ENCODE measurements at places on chromosomes 1 and 21.

DNA sequence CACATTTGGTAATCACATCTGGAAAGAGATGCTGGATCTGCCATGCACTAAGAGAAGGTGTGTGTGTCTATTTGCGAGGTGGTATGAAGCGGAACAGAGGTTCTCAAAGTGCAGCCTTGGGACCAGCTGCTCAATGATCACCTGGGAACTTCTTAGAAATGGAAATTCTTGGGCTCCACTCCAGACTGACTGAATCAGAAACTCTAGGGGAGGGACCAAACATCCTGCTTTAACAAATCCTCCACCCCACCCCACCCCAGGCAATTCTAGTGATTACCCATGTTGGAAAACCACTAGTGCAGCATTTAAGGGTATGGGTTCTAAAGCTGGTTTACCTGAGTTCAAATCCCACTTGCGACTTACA, 143.9 kb upstream of the JUN start:
- no peak for DNase-seq

DNA sequence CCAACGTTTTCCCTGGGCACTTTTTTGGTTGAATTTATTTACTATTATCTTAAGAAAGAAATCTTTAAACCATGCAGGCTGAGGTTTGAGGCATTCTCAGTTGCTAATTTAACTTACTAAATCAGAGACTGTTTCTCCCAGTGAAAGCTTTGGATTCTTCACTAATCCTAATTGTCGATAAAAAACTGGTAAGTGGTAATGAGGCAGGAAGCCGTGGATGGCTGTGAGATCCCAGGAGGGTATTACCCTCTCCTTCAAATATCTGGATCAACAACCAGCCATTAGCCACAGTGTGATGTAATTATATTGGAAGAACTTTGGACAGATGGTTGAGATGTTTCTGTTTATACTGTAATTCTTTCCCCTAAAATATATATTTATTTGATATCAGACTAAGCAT, 485.0 kb downstream of the DISC1 start:
- DNase-seq = no peak

DNA sequence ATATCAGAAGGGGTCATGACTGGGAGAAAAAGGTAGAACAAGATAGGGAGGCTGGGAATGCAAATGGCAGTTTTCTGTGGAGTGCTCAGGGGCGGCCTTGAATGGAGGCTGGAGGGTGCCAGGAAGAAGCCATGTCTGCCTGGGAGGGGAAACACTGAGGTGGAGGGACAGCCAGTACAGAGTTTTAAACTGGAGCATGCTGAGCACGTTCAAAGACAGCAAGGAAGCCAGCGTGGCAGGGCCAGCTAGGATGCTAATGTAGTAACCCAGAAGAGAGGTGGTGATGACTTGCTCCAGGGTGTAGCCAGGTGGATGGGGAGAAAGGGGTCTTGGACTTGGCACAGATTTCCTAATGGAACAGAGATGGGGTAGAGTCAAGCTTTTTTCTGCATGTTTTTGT, 445.8 kb upstream of the VAMP3 start:
- no peak for DNase-seq

DNA sequence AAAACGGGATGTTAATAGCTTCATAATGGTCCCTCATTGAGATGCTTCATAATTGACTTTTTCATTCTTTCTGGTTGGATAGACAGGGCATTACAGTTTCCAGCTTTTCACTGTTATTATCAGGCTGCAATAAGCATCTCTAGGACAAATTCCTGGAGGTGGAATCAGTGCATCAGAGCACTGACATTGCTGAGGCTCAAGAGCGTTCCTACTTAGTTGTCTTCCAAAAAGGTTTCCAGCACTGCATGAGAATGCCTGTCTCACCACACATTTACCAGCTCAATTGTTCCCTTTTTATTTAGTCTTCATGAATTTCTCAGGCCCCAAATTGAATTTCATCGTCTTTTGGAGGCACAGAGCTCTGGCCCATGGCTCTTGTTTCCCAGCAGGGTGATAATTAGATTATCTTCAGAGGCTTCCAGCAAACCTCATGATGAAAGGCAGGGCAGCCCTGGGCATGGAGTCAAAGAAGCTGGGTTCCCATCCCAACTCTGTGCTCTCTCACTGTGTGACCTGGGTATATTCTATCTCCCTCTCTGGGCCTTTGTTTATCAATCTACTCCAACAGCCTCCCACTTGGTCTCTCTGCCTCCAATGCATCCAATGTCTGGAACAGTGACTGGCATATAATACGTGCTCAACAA, 451.4 kb downstream of the PTPRU start:
- DNase-seq = no peak

DNA sequence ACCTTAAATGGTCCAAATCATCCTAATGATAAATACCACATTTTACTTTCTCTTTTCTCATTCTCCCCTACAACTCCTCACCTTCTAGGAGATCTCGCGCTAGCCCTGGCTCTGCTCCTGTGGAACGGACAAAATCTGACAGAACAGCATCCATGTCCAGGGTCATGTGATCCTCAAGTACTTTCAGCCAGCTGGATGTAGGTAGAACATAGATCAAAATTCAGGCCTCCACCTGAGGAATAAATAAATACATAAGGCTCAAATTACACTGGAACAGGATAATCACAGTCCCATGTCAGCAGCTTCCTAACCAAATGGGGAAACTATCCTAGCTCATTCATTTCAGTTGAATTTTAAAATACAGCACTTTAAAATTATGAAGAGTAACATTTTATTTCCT, 33.2 kb downstream of the OTUD7B start:
- no peak for DNase-seq

DNA sequence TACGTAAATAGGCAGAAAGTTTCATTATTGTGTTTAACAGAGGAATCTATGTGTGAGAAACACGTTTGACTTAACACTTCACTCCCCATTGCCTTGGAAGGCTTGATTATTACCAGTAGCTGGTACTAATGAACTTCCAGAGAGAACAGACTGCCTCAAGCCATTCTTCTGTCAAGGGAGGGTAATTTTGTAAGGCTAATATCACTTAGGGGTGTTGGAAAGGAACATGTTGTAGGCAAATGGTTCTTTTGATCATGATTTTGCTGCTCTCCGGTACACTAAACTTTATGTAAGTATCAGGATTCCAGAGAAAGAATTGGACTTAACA, 1.8 kb downstream of the LAMC1 start:
- DNase-seq = no peak

DNA sequence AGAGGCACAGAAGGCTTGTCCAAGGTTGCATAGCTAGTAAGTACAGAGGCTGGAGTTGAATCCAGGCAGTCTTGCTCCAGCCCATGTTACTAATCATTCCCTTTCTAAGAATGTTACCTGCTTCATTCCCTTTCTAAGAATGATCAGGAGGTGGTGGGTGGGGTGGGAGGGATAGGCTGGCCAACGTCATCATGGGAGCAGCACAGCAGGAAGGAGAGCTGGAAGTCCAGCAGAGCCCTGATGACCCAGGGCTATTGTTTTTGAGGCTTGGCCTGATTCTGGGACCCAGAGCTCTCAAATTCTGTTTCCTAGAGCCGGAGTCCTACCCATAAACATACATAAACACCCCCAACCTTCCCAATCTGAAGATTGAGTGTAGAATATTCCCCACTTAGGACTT, 11.8 kb upstream of the CSF1 start:
- DNase-seq = no peak

DNA sequence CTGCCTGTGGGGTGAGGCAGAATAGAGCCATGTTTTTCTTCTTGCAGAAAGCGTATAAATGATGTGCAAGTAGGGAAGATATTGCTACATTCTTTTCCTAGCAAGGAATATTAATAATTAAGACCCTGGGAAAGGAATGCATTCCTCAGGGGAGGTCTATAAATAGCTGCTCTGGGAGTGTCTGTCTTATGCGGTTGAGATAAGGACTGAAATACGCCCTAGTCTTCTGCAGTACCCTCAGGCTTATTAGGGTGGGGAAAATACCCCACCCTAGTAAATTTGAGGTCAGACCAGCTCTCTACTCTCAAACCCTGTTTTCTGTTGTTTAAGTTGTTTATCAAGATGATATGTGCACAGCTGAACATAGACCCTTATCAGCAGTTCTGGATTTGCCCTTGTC, 155.9 kb upstream of the HMCN1 start:
- DNase-seq = no peak

GRCh38 chr1:2157856-2158255, 36.7 kb downstream of the FAAP20 start:
- no peak for DNase-seq
